ENCODE measurements at places on chromosomes 12 and 14.

GRCh38 chr14:93994919-93995682, 2.0 kb upstream of the CCDC197 start:
- DNase-seq: no peak

DNA sequence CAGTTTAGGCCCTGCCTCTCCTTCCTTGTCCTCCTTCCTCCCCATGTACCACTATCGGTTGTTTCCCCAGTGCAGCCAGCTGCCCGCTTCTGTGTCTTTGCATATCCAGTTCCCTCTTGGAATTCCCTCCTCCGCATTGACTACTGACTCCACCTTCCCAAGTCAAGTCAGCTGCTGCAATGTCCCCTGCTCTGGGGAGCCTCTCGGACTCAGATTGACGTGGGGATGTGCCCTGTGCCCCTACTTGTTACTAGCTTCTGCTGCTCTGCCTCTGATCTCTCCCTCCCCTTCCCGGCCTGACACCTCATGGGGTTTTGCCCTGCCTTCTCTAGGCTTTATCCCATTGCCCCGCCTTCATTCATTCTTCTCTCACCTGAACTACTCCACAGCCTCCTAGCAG, 2.1 kb upstream of the CD9 start:
- DNase-seq: no peak

- no peak for DNase-seq
Observed at GRCh38 chr14:100714258-100714892, 12.3 kb upstream of the DLK1 start.

DNA sequence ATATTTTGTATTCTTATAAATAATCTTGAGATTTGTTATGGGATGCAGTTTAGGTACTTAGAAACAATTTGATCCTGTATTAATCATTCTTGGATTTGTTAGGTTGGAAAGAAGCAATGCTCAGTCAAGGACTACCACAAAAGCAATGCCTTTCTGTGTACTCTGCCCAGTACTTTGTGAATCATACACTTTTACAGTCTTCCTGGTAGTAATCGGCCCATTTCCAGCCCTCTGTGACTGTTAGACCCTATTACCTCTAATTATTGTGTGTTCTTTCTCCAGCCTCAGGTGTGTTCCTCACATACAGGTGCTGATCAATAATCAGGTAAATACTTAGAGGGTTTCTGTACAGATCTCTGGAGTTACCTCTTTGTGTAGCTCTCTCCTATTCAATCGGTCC, 609.0 kb downstream of the KCNH5 start:
- DNase-seq: no peak

DNA sequence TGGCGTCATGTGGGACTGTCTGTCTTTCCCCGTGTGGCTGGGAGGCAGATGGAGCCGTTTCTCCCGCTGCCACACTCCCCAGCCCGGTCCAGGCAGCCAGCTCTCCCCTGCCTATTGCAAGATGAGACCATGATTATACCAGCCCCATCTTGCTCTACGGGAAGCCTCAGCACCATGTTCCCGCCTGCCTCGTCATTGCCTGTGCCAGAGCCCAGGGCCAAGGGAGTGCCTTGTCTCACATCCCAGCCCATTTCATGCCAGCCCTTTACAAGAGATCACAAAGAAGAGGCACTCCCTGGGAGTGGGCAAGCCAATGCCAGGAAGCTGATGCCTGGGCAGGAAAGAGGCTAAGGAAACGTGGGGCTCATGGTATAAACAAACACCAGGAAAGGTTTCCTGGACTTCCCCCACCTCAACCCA, 23.9 kb downstream of the GPR68 start:
- no peak for DNase-seq

GRCh38 chr12:85626784-85627171, 209.4 kb downstream of the RASSF9 start:
- DNase-seq: no peak

DNA sequence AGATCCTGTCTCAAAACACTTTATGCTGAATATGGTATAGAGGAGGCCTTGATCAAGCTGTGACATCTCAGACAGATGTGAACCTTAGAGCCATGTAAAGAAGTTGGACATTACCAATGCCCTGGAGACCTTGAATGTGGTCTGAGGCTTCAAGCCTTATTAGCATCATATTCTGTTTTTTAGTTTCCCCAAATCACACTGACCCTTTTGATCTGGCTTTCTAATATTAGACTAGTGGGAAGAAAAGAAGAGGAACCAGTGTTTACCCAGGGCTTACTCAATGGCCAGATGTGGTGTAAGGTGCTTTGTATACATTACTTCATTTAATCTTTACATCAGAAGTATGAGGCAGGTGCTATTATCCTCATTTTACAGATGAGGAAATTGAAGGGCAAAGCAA, 10.6 kb upstream of the TBPL2 start:
- no peak for DNase-seq

DNA sequence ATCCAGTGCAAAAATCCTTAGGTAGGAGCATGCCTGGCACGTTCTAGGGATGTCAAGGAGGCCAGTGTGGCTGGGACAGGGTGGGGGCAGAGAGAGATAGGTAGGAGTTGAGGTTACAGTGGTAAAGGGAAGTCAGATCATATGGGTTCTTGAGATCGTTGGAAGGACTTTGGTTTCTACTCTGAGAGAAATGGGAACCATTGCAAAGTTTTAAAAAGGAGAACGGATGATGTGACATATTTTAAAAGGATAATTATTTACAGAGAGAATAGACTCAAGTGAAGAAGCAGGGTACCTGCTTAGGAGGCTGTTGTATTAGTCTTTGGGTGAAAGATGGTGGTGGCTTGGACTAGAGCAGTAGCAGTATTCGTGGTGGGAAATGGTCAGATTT, 47.6 kb upstream of the ATP2B1 start:
- no peak for DNase-seq

DNA sequence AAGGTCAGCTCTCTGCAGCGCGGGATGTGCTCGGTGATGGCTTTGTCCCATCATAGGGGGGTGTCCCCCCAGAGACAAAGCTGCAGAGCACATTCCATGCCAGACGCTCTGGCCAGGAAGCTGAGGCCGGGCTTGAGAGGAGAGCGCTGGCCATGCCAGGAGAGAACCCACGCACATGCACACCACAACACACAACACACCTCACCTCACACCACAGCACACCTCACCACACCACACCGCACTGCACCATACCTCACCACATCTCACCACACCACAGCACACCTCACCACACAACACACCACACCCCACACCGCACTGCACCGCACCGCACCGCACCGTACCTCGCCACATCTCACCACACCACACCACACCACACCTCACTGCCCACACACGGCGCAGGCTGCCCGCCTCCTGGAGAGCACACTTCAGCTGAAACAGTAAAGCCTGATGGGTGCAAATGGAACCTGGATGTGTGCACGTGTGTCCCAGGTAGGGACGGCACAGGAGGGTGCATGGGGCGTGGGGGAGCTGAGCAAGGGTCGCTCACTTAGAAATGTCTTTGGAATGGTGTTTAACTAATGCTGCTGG, 10.8 kb downstream of the ANKRD9 start:
- DNase-seq: no peak

GRCh38 chr12:9405886-9406563, 197.8 kb upstream of the PZP start:
- DNase-seq: no peak

GRCh38 chr12:46462641-46463355, 90.2 kb upstream of the SLC38A2 start:
- DNase-seq: no peak

DNA sequence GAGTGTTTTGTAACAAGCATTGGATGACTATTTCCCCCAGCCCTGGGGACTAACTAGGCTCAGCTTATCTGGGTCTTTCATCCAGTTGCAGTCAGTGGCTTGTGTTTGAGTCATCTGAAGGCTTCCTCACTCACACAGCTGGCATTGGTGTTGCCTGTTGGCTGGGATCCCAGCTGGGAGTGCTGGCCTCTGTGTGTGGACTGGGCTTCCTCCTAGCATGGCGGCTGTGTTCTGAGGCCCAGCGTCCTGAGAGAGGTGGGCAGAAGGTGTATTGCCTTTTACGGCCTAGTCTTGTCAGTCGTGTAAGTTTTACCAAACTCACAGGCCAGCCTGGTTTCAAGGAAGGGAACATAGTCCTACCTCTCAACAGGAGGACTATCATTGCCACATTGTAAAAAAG, 28.3 kb upstream of the PPP2R5C start:
- no peak for DNase-seq

GRCh38 chr14:33711811-33712216, 239.1 kb downstream of the EGLN3 start:
- DNase-seq: no peak

GRCh38 chr12:100986595-100987547, 192.3 kb downstream of the ANO4 start:
- DNase-seq: no peak

DNA sequence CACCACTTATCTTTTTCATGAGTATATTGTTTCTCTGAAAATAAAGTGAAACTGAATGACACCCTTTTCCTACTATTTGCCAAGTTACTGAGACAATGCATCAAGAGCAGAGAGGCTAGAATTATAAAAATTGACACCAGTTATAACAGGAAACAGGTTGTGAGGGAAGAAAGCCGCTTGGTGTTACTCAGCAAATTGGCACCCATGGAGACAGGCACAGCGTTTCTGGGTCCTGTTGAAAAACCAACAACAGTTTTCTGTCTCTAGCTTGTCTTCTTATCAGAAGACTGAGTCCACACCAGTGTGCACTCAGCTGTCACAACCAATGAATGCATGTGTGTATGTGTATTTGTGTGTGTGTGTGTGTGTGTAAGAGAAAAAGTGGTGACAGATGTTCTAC, 267.7 kb downstream of the KCNH5 start:
- no peak for DNase-seq

- DNase-seq: no peak
Observed at GRCh38 chr14:105021656-105022275, 883 bp upstream of the CDCA4 start.

GRCh38 chr12:28172434-28173030, 17.7 kb upstream of the CCDC91 start:
- DNase-seq: no peak

DNA sequence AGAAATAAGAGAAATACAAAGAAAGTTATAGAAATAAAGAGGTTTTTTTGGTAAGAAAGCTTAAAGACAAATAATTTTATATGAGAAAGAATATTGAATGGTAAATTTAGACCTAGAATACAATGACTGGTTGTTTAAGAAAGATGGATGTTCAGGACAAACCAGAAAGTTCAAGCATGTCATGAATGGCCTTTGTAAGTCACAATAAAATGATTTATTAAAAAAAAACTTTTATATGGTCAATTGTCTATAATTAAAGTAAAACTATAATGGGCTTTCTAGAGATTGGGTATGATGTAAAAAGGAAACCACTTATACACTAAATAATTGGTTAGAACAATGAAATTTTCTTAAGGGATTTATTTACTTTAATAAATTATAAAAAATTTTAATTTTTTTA, 19.8 kb upstream of the CAPRIN2 start:
- no peak for DNase-seq

GRCh38 chr12:45598761-45599160, 130.7 kb upstream of the ARID2 start:
- no peak for DNase-seq

GRCh38 chr14:30420515-30420914, 138.4 kb upstream of the G2E3 start:
- DNase-seq: no peak

GRCh38 chr12:25771041-25771440, 187.4 kb upstream of the RASSF8 start:
- no peak for DNase-seq

DNA sequence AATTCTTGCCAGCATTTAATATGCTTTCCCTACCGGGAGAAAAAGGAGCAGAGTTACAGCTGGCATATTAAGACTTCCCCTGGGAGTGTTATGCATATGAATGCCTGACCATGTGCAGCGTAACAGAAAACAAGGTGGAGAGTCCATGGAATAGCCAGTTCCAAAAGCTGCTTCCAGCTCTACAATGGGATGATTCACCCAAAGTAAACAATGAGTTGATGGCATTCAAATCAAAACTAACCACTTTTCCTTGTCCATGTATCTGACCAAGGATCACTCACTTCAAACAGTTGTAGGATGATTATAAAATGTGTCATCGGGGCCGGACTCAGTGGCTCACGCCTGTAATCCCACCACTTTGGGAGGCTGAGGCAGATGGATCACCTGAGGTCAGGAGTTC, 48.1 kb upstream of the BICDL1 start:
- DNase-seq: no peak

DNA sequence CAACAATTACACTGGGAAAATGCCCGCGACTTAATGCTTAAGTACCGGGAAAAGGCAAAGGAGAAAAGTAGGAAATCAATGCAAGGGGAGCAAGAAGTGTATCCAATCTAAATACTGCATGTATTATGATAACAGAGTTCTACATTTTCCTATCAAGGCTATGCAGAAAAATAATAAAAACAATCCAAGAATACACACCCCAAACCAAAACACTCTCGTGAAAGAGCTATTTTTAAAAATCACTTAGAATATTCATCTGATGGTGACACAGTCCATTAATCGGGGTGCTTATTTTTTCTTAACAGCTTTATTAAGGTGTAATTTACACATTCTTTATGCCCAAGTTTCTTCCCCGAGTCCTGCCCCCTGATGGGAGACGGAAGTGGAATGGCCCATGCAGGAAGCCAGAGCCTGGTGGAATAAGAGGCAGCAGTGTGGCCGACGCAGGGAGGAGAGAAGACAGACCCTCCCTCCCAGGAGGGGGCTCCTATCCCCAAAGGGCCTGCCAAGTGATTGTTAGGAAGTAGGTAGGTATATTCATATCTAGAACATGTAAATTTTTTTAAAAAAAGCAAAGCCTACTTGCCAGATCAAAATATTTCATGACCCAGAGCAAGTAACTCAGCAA, 174.3 kb downstream of the FOXN3 start:
- DNase-seq: no peak

GRCh38 chr12:65517656-65518210, 239.2 kb downstream of the MSRB3 start:
- no peak for DNase-seq

GRCh38 chr14:85088192-85088591, 441.8 kb upstream of the FLRT2 start:
- no peak for DNase-seq

- DNase-seq: no peak
Observed at GRCh38 chr12:94640134-94640928, 10.0 kb downstream of the TMCC3 start.

GRCh38 chr14:89377544-89377943, 39.5 kb downstream of the FOXN3 start:
- no peak for DNase-seq

- DNase-seq: no peak
Observed at GRCh38 chr14:53993920-53994607, 37.4 kb upstream of the BMP4 start.

DNA sequence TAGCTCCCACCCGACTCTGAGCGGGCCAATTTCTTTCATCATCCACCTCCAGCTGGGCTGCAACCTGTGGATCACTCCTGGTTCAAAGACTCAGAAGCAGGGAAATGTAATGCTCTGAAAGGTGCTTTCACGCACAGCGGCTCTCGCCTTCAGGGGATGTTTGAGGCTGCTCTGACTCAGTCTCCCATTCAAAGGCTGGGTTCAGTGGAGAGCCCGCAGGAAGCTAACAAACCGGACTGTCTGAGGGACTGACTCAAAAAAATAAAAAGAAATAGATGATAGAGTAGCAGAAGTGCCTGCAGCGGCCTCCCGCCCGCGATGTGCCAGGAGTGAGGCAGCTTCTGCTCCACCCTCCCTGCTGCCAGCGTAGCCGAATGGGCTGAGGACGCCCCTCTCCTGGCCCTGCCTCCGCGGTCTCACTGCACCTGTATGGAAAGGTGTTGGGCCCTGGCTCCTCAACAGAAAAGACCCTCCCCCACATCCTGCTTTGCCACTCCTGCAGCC, 98.0 kb downstream of the GCH1 start:
- DNase-seq: no peak
